NCI-H2081 treated with DMSO at 0.1 percent for 48 hours (cell line): ENCODE measurements at places on chromosomes 4 and X.
A peak's percentile ranks its signal among the peaks of the same experiment; 100 is the strongest.

- DNase-seq = peak; percentile 99
Observed at GRCh38 chrX:103686199-103687072, at the start of gene MORF4L2. TSS of gene MORF4L2 (minus strand) at chrX:103686699. CDS start at chrX:103677027, 9,672 bp downstream.

GRCh38 chr4:150598909-150599308 lies 17.0 kb downstream of the MAB21L2 start:
- DNase-seq = no peak

GRCh38 chrX:100435726-100436125 lies 25.7 kb upstream of the PCDH19 start:
- DNase-seq = no peak

DNA sequence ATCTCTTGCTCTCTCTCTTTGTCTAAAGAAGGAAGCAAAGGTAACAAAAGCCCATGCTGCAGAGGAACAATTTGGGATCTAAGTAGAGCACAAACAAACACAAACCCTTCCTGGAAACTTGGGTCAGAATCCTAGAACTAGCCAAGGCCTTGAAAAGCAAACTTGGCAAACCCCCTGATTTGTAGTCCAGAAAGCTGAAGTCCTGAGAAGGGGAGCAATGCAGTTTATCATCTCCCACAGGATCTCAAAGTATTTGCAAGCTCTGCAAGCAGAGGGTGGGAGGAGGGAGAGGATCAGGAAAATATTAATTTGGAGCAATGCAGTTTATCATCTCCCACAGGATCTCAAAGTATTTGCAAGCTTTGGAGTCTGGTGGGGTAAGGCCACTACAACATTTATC lies 379.5 kb upstream of the FGF13 start:
- DNase-seq = no peak

DNA sequence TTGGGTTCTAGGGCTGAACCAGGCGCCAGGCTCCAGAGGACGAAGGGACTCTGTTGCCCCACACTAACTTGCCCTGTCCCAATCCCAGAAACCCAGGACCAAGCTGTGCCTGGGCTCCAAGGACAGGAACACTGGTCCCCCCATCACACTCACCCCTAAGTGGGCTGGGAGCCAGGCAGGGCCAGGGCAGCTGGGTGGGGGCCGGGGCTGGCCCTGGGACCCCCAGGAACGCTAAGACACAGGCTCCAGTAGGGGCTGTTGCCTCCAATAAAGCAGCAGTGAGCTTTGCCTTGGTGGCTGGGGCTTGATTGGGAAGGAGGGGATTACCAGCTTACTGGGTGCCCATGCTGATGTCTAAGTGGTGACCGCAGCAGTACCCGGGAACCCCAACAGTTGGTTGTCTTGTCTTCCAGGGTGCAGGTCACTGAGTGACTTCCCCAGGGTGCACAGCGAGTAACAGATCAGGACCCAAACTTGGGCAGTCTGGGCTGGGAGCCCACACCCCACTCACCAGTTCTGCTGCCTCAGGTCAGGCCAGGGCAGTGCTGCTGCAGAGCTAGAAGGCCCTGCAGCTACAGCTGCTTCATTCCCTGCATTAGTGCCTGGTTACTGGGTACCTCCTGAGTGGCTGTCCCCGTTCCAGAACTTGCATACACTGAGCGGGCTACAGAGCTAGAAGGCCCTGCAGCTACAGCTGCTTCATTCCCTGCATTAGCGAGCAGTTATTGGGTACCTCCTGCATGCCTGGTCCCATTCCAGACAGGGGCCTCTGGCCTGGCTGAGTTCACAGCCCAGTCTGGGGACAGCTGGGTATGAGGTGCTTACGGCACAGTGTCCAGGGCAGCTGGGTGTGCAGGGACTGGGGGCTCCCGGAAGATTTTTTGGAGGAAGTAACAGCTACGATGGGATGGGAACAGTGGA lies 9.4 kb upstream of the ADD1 start:
- DNase-seq = no peak

- DNase-seq = no peak
Observed at GRCh38 chr4:185794637-185795036, 17.4 kb downstream of the SORBS2 start.
